ENCODE measurements at places on chromosomes 5 and 9.
A peak's percentile ranks its signal among the peaks of the same experiment; 100 is the strongest.

DNA sequence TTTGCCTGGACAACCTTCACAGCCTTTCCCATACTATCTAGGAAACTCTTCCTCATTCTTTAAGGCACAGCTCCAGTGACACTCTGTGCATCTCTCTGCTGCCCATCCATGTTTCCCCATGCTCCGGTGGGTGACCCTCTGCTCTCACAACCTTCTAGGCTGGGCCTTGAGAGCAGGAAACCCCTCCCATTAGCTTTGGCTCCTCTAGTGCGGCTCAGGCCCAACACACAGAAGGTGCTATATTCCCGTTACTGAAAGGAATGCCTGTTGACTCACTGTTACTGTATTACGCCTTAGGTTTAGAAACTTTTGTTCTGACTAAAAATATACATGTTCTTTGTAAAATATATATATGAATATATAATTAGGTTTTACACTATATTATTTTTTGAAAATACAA, 8.1 kb upstream of the CCL28 start:
- DNase-seq, result no peak

- no peak for DNase-seq
These were observed 717.8 kb downstream of the CDH18 start for GRCh38 chr5:19270153-19270552.

DNA sequence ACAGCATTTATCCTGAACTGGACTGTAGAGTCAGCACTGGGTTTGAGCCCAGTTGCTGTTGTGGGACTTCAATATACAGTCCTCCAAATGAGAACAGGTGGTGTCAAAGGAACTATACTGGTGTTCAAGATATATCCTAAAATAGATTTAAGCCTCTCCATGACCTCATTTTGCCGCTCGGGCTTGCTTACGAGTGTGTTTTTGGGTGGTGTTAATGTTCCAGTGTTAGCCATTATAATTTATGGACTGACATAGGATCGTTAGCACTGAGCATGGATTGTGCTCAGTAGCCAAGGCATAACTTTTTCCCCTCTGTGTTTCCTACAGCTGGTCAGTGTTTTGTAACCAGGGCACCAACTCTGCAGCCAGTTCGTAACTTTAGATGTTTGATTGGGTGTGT, 306.6 kb downstream of the SPATA31D1 start:
- DNase-seq, result no peak

GRCh38 chr5:83270311-83270710, 193.0 kb downstream of the XRCC4 start:
- no peak for DNase-seq

DNA sequence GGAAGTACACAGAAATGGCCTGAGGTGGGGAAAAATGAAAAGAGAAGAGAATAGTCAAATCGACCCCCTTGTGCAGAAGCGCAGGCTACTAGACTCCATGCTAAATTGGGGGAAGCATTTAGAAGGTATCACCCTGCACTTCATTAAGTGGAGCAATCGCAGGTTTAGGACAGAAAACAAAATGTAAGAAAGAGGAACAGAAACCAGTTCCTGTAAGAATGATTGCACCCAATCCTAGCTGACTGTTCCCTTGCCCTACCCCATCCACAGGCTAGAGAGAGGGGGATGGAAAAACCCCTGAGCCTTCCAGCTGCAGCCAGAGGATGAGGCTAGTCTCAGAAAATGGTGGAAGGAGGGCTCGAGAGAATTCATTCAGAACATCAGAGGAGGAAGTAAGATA, 23.9 kb upstream of the PPP1R2B start:
- no peak for DNase-seq

DNA sequence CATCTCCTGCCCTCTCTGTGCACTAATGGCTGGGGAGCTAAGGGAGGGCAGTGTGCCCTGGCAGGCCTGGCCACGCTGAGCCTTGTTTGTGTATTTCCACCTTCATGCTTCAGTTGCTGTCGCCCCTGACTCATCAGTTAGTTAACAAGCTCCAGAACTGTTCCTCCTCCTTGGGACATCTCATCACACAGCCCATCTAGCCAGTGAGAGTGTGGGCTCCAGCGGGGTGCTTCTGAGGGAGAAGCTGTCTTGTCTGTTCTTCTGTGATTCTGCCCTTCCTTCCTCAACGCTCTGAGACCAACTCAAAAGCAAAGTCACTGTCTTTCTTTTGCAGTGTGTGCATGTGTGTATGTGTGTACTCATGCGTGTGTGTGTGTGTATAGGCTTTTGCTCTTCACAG, 58.3 kb upstream of the CPEB4 start:
- no peak for DNase-seq

DNA sequence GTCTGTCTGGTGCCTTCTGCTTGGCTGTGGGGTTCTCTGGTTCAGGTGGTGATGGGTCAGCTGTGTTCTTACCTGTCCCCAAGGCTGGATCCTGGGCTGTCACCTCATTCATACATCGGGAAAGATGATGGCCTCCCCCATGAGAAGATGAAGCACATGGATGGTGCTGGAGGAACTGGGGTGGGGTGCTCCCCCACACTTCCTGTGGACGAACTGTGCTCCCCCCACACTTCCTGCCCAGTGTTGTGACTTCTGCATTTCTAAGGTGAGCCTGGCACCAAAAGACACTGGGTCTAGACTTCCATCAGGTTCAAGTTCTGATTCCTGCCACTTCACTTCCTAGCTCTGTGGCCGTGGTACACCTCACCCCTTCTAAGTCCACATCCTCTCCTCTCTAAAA, 4.3 kb upstream of the SURF6 start:
- no peak for DNase-seq

GRCh38 chr5:142353071-142353472, 28.3 kb upstream of the SPRY4 start:
- no peak for DNase-seq

DNA sequence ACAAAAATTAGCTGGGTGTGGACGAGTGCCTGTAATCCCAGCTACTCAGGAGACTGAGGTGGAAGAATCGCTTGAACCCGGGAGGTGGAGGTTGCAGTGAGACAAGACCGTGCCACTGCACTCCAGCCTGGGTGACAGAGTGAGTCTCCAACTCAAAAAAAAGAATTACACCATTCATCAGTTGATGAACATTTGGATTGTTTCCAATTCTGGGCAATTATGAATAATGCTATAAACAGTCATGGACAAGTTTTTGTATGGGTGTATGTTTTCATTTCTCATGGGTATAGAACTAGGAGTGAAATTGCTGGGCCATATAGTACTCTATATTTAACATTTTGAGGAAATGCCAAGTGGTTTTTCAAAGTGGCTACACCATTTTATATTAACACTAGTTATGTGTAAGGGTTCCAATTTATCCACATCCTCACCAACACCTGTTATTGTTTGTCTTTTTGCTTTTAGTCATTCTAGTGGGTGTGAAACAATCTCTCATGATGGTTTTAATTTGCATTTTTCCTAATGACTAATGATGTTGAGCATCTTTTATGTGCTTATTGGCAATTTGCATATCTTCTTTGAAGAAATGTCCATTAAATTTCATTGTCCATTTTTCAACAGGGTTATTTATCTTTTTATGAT, 9.0 kb upstream of the CCDC125 start:
- DNase-seq, result no peak

DNA sequence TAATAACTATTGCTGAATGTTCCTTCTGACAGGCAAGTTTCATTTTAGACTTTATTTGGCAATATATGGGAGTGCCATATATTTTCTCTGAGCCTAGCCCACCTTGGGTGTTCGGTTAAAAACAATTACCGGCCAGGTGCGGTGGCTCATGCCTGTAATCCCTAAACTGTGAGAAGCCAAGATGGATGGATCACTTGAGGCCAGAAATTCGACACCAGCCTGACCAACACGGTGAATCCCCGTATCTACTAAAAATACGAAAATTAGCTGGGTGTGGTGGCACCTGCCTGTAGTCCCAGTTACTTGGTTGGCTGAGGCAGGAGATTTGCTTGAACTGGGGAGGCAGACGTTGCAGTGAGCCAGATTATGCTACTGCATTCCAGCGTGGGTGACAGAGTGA, 47.9 kb downstream of the TNFSF15 start:
- DNase-seq, result no peak

GRCh38 chr9:70535546-70536323, 121.3 kb upstream of the KLF9 start:
- DNase-seq, result no peak

GRCh38 chr5:89303033-89303480, 420.1 kb upstream of the MEF2C start:
- DNase-seq, result peak; percentile 41

- DNase-seq, result no peak
These were observed 82.7 kb downstream of the HSD17B3 start for GRCh38 chr9:96219026-96219899.

DNA sequence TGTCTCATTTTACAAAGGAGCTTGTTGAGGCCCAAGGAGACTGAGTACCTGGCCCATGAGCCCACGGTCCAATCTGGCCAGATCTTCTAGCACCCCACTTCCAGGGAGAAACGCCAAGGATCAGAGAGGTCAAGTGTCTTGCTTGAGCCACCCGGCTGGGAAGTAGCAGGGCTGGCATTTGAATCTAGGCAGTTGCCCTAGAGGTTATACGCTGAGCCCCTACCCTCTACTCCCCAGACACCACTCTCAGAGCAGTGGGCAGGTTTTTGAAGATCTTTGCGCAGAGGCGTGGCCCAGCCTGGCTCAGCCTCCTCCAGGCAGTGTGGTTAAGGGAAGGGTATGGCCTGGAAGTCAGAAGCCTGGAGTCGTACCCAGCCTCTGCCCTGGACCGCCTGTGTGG, 5.8 kb upstream of the NUP214 start:
- no peak for DNase-seq

DNA sequence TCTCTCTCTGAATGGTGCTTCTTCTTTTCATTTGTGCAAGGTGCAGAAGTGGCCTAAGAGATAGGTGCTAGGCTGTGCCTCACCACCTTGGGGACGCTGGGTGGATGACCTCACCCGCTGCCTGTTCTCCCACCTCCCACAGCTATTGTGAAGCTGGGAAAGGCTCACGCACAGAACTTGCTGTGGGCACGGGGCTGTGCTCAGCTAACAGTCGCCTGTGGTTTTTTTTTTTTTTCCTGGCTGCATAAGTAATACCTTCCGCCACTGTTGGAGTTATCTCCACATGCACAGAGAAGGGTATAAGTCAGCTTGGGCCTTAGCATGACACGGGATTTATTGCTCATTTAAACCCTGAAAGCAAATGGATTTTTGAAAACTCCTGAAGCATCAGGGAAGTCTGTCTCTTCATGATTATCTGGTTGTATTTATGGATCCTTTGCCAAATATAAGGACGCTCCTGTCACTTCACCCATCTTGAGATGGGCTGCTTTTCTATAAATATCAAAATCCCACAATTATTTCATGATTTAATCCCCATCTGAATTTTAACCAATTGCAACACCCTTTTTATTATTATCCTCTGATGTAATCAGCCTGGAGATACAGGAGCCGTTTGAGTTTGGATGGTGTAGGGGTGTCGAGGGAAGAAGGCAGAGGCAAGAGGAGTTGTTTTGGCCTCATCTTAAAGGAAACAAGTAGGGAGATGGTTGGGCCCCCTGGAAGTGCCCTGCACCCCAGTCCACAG, 9.0 kb downstream of the DBH start:
- no peak for DNase-seq

DNA sequence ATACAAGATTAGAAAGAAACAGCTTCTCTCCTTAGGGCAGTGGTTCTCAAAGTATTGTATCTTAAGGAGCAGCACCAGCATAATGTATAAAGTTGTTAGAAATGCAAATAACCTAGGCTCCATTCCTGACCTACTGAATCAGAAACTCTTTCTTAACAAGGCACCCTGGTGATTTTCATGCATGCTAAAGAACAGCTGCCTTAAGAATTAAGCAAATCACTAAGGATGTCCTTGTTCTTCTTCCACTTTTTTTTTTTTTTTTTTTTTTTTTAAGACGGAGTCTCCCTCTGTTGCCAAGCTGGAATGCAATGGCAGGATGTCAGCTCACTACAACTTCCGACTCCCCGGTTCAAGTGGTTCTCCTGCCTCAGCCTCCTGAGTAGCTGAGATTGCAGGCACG, 1095.2 kb upstream of the EDIL3 start:
- no peak for DNase-seq

- peak; percentile 13 for DNase-seq
These were observed 15.8 kb upstream of the HMHB1 start for GRCh38 chr5:143796125-143796524.

- DNase-seq, result no peak
These were observed 9.1 kb upstream of the SLC28A3 start for GRCh38 chr9:84349671-84350070.

- DNase-seq, result peak; percentile 46
These were observed 63.6 kb upstream of the UBAC1 start for GRCh38 chr9:136024696-136025316.

GRCh38 chr5:52840277-52841050, 52.7 kb downstream of the ITGA1 start:
- DNase-seq, result no peak

- DNase-seq, result no peak
These were observed 117.7 kb upstream of the ACTBL2 start for GRCh38 chr5:57600321-57600720.

GRCh38 chr9:88789785-88790184, 201.5 kb upstream of the S1PR3 start:
- DNase-seq, result no peak

GRCh38 chr5:670396-671270, 22.5 kb downstream of the TPPP start:
- DNase-seq, result no peak

- no peak for DNase-seq
These were observed 116.0 kb downstream of the FGF1 start for GRCh38 chr5:142569905-142570304.

- DNase-seq, result no peak
These were observed 47.1 kb upstream of the FYB1 start for GRCh38 chr5:39266442-39266841.

DNA sequence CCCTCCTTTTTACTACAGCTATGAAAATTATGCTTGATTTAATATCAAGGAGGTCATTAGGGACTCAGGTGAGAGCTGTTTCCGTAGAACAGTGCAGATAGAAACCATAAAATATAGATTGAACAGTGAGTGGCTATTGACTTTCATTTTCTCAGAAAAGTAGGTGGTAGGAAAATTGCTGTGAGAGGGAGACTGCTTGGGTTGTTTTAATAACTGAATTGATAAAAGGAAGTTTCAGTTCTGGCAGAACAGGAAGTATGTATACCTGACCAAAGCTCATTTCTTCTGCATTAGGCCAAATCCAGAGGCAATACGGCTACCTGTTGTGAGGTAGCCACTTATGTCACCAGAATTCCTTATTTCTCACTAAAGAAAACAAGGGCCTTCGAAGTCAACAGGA, 761.7 kb upstream of the ARRDC3 start:
- DNase-seq, result no peak

DNA sequence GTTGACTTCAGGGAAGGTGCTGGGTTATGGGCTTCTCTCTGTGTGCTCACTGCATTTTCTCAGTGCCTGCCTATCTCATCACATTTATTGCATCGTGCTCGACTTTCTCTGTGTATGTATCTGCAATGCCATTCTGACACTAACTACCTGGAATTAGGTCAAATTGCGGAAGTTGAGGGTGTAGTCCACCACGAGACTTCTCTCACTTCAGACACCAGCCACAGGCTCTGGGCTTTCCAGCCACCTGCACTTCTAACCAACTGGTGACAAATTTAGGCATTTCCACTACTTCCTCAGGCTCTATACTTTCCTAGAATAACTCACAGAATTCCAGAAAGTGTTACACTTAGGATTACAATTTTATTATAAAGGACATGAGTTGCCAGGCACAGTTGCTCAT, 188.6 kb upstream of the ZNF608 start:
- no peak for DNase-seq
